ENCODE measurements at places on chromosomes 12 and 14.

GRCh38 chr12:89160716-89161123 lies 191.6 kb downstream of the DUSP6 start:
- DNase-seq = no peak

DNA sequence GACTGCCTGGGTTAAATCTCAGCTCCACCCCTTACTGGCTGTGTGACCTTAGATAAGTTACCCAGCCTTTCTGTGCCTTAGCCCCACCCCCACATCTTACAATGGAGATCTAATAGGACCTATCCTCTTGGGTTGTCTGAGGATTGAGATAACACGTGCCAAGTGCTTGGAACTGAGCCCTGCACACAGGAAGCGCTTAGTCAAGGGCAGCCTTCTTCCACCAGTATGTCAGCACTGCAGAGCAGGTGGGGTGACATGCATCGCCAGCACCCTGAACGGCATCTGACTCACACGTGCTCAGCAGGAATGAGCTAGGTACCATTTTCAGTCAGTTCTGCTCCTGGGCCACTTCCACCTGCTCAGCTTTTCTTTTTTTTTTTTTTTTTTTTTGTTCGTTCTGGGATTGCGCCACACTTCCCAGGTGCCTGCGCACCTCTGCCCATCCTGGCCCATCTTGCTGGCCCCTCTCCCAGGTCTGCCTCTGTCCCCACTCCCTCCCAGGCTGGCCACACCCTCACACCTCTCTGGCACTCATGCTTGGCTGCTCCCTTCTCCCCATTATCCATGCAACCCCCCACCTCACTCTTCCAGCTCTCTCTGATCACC lies 19.6 kb downstream of the LGMN start:
- no peak for DNase-seq

DNA sequence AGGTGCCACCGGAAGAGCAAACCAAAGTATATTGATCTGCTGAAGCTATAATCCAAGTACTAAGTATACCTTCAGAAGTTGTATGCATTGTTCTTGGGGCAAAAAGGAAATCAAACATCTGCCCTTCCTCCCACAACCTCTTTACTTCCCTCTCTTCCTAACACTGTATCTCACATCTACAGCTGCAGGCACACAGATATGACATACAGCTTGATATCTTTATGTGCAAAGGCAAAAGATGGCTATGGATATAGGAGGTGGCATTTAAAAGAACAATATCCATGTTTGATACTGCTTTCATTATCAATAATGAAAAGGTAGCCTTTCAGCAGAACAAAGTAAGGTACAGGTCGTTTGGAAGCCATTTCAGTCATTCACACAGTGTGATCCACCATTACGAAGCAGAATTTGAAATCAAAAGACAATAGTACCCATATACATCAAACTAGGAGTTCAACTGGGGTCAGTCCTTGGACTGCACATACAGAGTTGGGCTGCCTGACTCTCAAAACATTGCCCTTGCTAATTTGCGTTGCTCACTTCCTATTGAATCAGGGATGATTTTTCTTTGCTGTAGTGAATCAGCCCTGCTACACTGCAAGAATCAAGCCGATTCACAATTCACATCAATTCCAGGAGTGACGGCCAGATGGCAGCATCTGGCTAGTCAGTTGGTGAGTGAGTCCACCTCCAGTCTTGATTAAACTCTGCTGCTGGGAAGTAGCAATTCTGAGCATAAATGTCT lies 8.9 kb downstream of the ANG start:
- peak; percentile 40 for DNase-seq

DNA sequence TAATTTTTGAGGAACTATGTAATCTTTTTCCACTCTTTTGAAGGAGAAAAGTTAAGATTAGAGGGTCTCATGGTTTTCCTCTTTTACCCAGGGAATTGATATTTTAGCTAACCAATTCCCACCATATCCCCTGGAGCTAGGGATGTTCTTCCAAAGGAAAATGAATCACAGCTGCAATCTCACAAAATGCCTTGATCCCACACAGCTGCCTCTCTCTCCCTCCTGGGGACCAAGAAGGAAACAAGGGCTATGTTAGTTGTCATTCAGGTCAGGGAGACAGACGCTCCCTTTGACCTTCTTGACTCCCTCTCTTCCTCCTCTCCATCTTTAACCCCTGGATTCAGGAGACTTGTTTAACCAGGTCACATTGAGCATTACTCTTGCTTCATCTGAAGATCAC lies 9.5 kb downstream of the DCN start:
- DNase-seq = no peak

- DNase-seq = no peak
Observed at GRCh38 chr12:130666645-130667044, 49.5 kb downstream of the RIMBP2 start.

GRCh38 chr12:94057262-94058151 lies 90.9 kb upstream of the PLXNC1 start:
- DNase-seq = no peak

DNA sequence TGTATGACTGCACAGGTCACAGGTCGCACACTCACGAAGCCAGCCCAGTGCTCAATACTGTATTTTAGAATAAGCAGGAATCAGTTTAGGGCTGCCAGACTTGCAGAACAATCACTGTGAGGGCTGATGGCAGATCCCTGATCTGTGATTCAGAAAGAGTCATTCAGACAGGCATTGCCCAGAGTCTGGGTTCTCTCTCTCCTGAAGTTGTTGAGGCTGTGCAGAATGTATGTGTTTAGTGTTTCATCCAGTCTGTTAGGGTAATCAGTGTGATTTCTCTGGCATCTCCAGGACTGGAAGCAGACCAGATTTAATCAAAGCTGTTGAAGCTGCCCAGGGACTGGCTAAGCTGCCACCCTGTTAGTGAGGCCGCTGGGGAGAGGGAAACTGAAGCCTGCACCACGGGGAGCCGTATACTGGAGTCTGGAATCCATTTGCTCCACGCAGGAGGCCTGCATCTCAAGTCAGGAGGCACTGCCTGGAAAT lies 69.3 kb downstream of the ETV6 start:
- no peak for DNase-seq

DNA sequence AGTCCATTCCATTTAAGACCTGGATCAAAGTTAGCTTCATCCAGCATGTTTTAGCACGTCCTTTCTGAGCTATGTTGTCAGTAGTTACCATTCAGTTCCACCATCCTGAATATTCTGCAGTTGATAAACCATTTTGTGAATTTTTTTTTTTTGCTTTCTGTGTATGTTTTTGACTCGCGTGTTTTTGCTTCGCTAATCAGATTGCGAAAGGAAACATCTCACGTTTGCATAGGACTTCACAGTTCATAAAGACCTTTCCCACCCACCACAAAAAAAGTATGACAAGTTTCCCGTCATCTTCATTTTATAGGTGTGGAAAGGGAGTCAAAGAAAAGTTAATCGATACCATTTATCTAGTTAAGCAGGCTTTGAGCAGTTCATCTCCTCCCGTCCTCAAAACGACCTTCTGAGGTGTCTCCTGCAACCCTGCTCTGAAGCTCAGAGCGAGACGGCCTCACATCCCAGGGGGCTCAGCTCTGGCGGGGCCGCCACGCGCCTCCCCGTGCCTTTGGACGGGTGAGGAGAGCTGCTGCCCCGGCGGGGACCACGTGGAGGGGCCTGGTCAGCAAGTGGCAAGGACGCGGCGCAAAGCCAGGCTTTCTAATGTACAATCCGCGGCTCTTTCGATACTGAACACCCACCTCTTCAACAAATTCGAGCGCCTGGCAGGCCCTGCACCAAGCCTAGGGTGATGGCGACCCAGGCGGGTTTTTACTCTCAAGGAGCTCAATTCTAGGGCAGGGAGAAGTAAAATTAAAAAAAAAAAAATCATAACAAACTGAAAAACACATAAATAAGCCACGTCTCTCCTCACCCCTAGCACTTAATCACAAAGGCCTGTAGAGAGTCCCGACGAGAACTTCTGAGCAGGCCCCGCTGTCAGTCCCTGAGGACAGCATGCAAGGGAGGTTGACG lies 988 bp upstream of the TMEM263 start:
- no peak for DNase-seq

DNA sequence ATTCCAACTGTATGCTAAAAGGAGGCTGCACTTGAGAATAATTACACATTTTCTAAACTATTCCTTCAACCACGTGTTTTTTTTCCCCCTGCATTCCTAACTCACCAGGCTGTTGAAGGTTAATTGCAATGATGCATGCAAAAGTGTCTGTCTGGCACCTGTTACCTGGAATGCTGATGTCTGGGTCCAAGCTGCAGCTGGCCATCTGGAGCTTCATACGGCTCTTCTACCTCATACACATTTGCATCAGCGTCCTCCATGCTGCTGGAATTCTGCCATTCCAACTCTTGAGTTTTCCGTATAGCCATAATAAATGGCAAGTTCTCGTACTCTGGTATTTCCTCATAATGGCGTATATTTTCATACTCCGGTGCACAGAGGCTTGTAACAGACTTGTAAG lies 8.6 kb downstream of the FGD6 start:
- no peak for DNase-seq

- no peak for DNase-seq
Observed at GRCh38 chr14:96455588-96455987, 46.6 kb upstream of the PAPOLA start.

- no peak for DNase-seq
Observed at GRCh38 chr12:20426191-20426590, 57.9 kb downstream of the PDE3A start.

DNA sequence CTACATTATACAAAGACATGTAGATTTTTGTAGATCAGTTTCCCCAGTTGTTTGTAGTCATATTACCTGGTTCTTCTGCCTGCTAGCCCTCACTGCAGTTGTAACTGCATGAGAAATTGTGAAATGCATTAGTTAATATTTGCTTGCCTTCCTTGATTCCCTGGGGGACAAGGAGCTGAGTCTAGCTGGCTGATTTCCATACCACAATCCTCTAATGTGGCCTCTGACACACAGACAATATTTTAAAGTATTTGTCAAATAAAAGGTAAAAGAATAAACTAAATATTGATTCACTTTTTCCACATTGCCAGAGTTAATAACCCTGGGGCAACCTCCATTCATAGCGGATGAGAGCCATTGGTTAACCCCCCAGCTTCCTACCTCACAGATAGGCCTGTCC lies 128.8 kb upstream of the TMEM132C start:
- DNase-seq = no peak

DNA sequence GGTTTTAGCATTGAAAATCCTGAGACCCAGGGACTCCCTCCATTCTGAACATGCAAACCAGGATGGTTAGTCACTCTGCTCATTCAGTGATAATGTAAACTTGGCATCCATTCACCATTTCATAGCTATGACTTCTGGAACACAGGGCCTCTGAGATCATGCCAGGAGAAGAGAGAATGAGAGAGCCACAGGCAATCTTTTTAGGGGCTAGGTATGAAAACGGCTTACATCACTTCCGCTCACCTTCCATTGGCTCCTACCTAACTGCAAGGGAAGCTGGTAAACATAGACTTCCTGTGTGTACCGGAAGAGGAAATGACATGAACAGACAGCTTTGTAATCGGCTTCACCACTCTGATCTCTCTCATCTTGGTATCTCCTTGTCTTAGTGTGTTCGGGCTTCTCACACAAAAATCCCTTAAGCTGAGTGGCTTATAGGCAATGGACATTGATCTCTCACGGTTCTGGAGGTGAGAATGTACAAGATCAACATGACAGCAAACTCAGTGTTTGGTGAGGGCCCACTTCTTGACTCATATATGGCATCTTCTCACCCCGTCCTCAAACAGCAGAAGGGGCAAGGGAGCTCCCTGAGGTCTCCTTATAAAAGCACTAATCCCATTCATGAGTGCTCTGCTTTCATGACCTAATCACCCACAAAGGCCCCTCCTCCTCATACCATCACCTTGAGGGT lies 465.9 kb upstream of the TBX3 start:
- peak; percentile 66 for DNase-seq

DNA sequence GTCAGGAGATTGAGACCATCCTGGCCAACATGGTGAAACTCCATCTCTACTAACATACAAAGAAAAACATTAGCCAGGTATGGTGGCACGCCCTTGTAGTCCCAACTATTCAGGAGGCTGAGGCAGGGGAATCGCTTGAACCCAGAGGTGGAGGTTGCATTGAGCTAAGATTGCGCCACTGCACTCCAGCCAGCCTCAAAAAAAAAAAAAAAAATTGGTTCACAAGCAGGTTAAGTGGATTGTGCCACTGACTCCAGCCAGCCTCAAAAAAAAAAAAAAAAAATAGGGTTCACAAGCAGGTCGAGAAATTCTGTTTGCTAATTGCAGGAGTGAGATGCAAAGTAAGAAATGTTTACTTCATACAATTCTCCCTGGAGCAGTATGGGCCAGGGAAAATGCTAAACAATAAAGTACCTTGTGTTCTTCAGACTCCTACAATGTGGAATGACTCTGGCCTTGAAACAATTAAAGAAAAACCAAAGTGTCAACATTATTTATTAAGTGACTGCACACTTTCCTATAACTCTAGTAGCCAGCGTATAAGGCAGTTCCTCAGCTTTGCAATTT lies 6.1 kb downstream of the EDDM3B start:
- no peak for DNase-seq

DNA sequence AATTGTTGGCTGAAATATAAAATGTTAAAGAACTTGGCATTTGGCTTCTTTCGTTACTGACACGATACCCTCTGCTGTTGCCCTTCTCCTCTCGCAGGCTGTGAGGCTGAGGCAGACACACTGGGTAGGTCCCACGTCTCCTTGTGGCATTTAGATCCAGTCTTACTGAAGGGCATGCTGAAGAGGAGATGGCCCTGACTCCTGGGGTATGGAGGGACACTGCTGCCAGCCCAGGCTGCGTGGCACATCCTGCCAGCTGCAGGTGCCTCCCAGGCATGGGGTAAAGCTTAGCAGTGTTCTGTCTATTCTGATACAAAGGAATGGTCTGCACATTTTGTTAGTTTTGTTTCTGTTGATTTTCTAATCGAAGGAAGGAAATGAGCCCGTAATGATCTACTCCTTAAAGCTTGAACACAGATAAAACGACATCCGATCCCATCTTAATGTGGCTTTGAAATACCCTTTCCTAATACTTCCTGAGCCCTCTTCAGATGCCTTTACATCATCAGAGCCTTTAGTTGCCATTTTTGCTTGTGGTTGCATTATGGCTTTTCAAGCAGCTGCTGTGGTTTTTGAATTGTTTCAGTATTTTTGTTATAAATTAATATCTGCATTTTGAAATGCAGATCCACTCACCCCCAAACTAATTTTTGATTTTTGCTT lies 61.1 kb downstream of the WDR20 start:
- DNase-seq = no peak

DNA sequence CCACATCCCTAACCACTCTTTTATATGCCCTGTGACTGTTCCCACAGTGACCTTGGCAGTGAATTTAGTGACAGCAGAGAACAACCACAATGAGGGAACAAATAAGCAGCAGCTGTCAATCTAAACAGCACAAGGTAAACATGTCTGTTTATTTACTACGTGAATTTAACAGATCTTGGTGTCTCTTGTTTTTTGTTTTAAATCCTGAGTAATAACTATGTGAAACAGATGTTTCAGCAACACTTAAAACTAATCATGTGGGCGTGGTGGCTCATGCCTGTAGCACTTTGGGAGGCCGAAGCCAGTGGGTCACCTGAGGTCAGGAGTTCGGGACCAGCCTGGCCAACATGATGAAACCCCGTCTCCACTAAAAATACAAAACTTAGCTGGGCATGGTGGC lies 17.0 kb upstream of the CFAP54 start:
- DNase-seq = no peak
